Esophagus squamous epithelium (tissue), 5 donors: ENCODE measurements at places on chromosomes 2 and 18. TPM values are rescaled to one million over a fixed set of nuclear protein-coding genes. Genes with fewer than 3 reads are reported as not detected.

Gene FLACC1
- total RNA-seq: 0.19 TPM

Gene GRP
- not detected for total RNA-seq

Gene ABCB11
- total RNA-seq: 0.18 TPM

Gene PSMA8
- not detected for total RNA-seq

Gene HDAC4
- 45.1 TPM for total RNA-seq

Gene LYPD6B
- 8.7 TPM for total RNA-seq

Gene LYPD1
- 0.57 TPM for total RNA-seq

Gene FAM124B
- total RNA-seq: 2.7 TPM

Gene COL4A3
- 0.50 TPM for total RNA-seq

Gene TCF7L1
- total RNA-seq: 2.0 TPM

Gene TXNDC2
- not detected for total RNA-seq

Gene MAP3K19
- total RNA-seq: not detected

Gene B4GALT6
- 3.6 TPM for total RNA-seq

Gene HOXD9
- total RNA-seq: 0.61 TPM

Gene TXNDC9
- 46.3 TPM for total RNA-seq

Gene IRS1
- 12.1 TPM for total RNA-seq

Gene MALL
- total RNA-seq: 206 TPM

Gene IER3IP1
- 14.1 TPM for total RNA-seq

Gene LRRC30
- not detected for total RNA-seq

Gene PLGLB2
- 0.35 TPM for total RNA-seq

Gene CNOT11
- 53.2 TPM for total RNA-seq

Gene COX7A2L
- total RNA-seq: 95.4 TPM

Gene TGOLN2
- 77.2 TPM for total RNA-seq

Gene CNGA3
- 0.57 TPM for total RNA-seq

Gene PDCD1
- total RNA-seq: 1.7 TPM

Gene CTAGE1
- total RNA-seq: not detected

Gene RAX
- total RNA-seq: not detected

Gene ZNF385B
- total RNA-seq: 0.44 TPM

Gene HOXD13
- not detected for total RNA-seq

Gene CWC22
- total RNA-seq: 19.0 TPM

Gene AQP12A
- not detected for total RNA-seq

Gene GCKR
- 1.9 TPM for total RNA-seq

Gene C2orf78
- total RNA-seq: not detected

Gene NYAP2
- total RNA-seq: 0.09 TPM

Gene HSPD1
- 101 TPM for total RNA-seq

Gene IL1R1
- 17.3 TPM for total RNA-seq

Gene NTSR2
- total RNA-seq: not detected

Gene CRYBA2
- total RNA-seq: not detected

Gene CCDC178
- 0.73 TPM for total RNA-seq

Gene KLF7
- 18.1 TPM for total RNA-seq

Gene TMEM37
- total RNA-seq: 3.1 TPM

Gene SULT1C4
- 2.1 TPM for total RNA-seq

Gene SCN7A
- total RNA-seq: 1.6 TPM

Gene RUFY4
- total RNA-seq: not detected

Gene SPAST
- total RNA-seq: 19.4 TPM

Gene ZAP70
- 3.5 TPM for total RNA-seq

Gene ATG16L1
- 21.2 TPM for total RNA-seq

Gene ANKRD30BL
- total RNA-seq: not detected

Gene AAMP
- 110 TPM for total RNA-seq

Gene TMEM178A
- not detected for total RNA-seq

Gene PROM2
- 59.7 TPM for total RNA-seq

Gene SLC38A11
- 0.66 TPM for total RNA-seq

Gene COL4A4
- 2.3 TPM for total RNA-seq
